Epithelial cell of esophagus (primary cell): ENCODE measurements at places on chromosomes 5 and 9.

GRCh38 chr5:178527458-178528307, 62.5 kb downstream of the COL23A1 start:
- DNase-seq, result no peak

DNA sequence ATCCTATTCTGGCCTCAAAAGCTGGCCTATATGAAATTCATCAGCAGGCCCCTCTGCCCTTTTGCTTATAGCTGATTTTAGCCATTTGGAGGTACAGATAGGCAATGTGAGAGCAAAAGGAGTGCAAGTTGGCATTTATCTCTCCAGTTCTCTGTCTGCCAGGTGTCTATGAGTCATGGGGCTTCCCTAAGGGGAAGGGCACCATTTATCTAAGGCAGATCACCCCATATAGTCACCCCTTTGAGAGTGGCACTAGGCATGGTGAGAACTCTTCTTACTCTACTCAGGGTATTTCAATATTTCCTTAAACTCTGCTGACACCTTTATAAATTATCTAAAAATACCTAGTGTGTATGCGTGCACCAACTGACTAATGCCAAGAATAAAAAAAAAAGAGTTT, 314.7 kb upstream of the CDH6 start:
- DNase-seq, result peak; percentile 21

DNA sequence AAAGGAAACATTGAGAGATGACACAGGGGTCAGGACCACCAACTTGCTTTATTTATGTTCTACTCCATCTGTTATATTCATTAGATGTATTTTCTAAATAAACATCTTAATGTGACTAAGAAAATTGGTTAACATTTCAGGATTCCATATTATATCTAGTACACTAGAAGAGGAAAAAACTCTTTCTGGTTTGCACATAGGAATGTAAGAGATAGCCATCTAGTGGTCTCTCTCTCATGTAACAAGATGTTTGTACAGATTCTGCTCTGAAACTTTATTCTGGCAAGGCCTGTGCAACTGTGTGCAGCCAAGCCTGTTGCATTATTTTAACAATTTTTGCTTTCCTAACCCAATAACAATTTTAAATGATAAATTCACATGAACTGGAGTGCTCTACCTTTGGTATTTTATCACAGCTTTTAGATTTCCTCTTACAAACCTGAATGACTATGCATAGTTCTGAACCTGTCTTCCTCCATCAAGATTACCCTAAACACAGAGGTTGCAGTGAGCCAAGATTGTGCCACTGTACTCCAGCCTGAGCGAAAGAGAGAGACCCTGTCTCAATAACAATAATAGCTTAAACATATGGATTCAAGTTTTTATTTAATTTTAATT, 148.2 kb downstream of the GIN1 start:
- DNase-seq, result peak; percentile 8

GRCh38 chr5:171846323-171846722, 60.7 kb downstream of the SMIM23 start:
- no peak for DNase-seq

GRCh38 chr5:64161420-64161819, 4.2 kb upstream of the RNF180 start:
- DNase-seq, result no peak

DNA sequence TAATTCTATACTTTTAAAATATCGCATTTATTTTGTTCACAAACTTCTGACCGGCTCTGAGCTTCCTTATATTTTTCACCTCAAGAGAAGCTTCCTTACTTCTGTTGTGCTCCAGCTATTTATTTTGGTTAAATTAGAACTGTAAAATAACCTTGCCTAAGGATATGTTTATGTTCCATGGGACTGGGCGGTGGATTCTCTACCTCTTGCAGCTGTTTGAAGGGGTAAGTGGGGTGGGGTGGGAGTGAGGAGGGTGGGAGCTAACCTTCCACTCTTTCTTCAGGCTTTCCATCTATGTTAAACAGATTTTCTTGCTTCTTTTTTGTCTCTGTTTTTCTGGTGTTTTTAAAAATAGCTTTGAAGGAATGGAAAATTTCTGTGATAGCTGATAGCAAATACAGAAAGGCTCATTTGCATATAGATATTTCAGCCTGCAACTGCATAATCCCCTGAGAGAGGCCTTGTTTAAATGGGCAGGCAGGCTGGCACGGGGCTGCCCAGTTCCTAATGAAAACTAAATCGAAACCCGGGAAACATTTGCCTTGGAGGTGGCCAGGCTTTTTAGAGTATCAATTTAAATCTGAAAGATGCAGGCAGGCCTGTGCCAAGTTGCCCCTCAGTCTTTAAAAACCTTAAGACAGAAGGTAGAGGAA, 122.1 kb upstream of the DMAC1 start:
- no peak for DNase-seq

DNA sequence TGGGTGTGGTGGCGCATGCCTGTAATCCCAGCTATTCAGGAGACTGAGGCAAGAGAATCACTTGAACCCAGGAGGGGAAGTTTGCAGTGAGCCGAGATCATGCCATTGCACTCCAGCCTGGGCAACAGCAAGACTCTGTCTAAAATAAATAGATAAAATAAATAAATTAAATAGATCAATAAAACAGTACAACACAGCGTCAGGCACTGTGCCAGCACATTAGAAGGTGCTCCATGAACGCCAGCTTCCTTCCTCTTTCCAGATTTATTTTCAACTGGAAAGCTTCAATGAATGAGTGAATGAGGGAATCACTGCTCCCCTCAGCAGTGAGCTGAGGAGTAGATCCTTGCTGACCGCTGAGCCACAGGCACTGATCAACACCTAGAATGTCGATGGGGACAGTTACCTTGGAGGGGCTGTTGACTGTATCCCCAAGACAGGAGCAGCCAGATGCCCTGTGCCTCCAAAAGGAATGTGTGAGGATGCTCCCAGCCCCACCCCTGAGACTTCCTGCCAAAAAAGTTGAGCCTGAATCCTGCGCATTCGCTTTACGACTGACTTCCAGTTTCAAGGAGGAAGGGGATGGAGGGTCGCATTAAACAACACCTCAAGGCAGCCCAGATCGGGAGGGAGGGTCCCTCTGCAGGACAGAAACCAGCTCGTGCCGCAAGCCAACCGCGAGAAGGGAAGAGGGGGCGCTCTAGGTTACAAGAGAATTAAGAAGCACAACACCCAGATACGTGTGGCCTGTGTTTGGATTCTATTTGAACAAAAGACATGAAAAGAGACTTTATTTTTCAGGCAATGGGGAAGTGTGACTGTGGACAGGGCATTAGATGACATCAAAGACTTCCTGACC, 54.0 kb upstream of the CNOT6 start:
- DNase-seq, result no peak

DNA sequence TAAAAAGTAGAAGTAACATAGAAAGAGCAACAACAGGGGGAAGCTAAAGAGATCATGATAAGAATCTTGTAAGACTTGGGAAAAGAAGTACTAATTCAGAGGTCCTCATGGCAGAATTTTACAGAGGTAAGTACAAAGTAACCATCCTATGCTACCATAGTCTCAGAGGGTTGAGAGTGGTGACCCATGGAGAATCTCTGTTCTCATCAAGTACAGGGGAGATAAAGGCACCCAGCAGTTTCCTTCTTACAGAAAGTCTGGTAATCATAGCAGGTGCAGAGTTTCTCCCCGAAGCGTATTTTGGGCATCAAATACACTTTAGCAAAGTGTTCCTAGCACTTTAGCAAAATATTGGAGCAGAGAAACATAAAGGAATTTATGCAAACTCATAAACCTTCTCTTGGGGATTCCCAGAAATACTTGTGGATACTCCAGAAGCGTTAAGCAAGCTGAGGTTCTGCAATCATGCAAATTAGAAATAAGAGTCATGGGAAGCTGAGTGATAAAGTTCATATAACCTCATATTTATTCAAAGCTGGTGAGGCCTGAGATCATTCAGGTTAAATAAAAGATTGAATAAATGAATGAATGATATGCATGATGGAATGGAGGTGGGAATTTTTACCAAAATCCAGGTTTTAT, 101.0 kb upstream of the SMC2 start:
- DNase-seq, result peak; percentile 7

DNA sequence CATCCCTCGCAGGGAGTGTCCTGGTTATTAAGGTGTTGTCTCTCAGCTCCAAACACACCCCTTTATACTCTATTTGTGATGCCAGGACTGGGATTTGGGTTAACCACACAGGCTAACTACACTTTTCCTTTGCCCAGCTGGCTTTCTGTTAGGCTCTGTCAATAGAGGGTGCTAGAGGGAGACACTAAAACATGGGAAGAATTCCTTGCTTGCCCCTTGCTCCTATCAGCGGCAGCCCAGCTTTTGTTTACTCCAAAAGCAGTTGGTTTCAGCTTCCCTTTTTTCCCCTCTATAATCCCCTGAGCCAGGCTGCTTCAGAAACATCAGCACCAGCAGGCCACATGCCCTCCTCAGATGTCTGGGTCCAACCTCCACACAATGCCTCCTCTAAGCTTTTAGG, 297.1 kb downstream of the KCTD16 start:
- DNase-seq, result peak; percentile 46

DNA sequence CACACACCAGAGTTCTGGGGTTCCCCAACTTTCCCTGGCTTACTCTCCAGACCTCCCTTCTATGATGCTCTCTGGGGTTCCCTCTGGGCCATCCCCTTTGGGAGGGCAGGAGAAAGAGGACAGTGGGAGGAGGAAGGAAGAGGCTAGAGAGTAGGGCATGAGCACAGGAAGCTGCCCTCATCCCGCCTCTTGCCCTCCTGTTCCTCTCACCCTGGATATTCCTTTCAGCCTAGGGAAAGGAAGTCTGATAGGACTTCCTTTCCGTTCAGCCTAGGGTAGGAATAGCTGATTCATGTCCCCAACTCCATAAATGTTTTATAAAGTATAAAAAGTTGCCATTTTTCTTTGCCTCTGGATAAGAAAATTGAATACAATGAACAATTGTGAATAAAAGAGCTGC, 7.4 kb downstream of the MAP1B start:
- no peak for DNase-seq

DNA sequence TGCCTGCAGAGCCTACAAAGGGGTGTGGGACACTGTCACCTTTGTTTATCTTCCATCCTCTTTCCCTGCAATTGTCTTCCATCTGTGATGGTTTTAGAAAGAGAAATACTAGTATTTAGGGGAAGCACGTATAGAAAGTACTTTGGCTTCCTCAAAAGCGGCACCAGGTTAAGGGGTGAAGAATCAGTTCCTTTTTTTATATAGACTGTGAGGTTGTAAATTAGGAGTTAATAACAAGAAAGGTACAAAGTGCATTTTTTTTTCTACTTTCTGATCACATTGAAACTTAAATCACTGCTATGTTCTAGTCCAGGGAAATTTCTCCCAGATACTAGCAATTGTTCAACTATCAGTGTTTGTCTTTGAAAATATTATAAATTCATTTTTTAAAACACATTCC, 219.3 kb downstream of the CEMIP2 start:
- DNase-seq, result no peak

DNA sequence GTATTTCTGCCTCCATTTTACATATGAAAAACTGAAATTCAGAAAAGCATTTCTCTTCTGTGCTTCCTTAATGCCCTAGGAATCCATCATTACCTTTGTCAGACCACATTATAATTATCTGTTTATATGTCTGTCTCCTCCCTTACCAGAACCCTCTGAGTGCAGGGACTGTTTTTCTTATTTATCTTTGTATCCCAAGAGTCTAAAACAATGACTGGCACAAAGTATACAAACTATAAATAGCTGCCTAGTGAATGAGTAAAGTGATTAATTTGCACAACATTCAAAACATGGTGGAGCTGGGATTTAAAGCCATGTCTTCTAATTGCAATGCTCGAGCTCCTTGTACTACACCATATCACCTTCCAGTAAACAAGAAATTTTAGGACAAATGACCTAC, 49.3 kb upstream of the HK3 start:
- no peak for DNase-seq

DNA sequence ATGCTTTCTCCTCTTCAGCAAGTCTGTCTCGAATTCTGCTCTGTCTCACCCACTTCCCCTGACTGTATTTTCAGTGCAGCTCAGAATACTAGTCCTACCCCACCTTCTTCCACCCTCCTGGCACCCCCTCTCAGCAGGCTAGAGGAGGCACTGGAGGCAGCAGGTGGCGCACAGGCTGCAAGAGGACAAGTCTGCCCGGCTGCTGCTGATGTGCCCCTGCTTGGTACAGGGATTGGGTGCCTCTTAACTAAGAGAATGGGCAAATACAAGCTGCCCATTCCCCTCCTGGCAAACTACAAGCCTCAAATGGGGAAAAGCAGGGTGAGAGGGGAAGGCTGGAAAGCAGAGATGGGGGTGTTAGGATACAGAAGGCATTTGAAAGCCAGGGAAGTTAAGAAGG, 5.1 kb downstream of the TLN1 start:
- DNase-seq, result peak; percentile 35

- no peak for DNase-seq
Observed at GRCh38 chr5:73497497-73498056, 665 bp upstream of the BTF3 start.

DNA sequence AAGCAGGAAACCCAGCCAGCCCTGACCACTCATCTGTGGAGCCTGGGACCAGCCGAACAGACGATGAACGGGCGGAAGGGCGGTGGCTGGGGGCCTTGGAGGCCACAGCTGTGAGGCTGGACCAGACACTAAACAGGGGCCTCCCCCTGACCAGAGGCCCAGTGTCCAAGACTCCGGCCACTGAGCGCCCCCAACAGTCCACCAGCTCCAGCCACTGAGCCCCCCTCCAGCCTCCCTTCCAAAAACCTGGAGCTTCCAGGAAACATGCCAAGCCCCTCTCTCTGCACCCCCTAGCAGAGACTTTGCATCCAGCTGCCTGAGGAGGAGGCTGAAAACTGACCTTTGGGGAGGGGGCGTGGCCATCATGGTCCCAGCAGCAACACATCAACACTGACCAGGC, 23.2 kb downstream of the CNTFR start:
- no peak for DNase-seq

GRCh38 chr9:5895782-5896181, 5.1 kb downstream of the MLANA start:
- peak; percentile 36 for DNase-seq

GRCh38 chr9:89970701-89971100, 365.9 kb downstream of the GADD45G start:
- no peak for DNase-seq

DNA sequence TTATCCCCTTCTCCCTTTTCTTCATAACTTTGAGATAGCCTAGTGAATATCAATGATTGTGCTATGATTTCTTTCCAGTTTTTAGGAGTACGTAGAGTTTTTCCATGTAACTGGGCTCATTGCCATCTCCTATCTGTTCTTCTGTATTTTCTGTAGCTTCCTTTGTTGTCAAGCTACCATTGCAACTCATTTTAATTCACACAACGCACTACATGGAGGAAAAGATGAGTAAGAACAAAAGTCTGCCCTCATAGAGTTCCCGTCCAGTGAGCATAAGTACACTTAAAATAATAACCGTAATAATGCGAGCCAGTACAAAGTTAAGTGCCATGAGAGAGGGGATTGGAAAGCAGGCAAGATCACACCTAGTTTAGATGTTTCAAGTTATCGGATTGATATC, 177.7 kb downstream of the PAM start:
- no peak for DNase-seq
